ENCODE measurements at places on chromosomes 2 and 18.

DNA sequence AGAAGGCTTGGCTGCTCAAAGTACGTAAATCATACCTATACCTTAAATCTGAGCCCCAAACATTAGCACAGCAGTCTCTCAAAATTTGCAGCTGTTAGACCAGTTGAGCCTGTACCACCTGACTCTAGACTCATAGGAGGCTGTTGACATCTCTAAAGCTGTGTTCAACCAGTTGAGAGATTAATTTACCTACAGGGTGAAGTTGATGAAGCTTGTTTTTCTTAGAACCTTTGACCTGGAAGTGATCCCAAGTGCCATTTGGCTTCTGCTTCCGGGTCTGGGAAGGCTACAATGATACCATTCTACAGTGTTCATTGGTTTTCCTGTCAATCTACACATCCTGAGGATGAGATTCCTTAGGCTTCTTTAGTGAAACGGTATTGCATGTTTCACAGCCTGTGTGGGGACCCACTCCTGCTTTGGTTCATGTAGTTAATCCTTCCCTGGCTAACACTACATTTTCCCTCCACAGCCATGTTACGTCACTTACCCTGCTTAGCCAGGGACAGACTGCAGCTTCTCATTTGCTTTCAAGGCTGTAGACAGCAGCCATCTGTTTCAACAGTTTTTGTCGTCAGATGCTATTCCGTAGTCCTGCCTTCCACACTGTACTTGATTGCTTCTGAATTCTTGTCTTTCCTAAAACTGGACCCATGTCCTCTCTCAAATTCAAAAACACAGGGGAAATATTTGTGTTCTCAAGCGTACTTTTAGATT, 4.7 kb upstream of the IL1RL2 start:
- DNase-seq, result no peak

GRCh38 chr2:233992513-233993217, 57.8 kb upstream of the SPP2 start:
- DNase-seq, result no peak

- DNase-seq, result no peak
These were observed 269.4 kb upstream of the FN1 start for GRCh38 chr2:215705281-215705680.

DNA sequence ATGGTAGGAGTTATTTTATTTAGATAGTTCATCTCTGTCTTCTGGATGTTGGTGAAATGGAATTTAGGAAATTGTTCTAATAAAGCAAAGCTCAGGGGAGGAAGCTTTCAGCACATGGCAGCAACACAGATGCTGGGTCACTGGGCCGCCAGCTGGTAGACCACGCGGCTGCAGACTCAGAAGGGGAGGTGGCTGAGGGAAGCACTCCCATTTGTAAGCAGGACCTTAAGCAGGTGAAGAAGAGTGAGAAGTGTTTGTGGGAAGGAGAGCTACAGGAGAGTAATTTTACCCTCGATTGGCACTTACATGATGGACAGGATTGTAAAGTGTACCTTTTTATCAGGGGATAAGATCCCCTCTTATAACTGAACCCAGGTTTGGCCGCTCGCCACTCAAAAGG, 24.4 kb downstream of the NMS start:
- DNase-seq, result no peak

- no peak for DNase-seq
These were observed 40.5 kb upstream of the EFHD1 start for GRCh38 chr2:232592772-232593395.

GRCh38 chr2:24214880-24215279, 40.0 kb downstream of the FAM228A start:
- DNase-seq, result no peak

GRCh38 chr2:30230497-30231211, 680 bp upstream of the LBH start:
- DNase-seq, result no peak

GRCh38 chr18:11091746-11092145, 57.6 kb downstream of the PIEZO2 start:
- DNase-seq, result no peak

DNA sequence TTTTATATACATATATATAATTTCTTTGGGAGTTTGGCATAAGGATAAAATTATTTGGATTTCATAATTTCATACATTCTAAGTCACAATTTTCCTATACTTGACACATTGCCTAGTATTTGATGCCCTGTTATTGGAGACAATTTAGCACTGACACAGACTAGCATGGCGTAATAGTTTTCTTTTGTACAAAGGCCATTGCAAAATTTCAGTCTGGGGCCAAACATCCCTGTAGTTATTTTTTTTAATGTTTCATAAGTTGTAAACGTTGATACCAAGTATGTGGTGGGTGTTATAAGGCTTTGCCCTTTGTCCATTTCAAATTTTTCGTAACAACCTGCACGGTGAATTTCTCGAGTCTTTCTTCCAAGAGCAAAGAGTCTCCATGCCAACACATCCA, 95.7 kb upstream of the NRP2 start:
- no peak for DNase-seq

- DNase-seq, result no peak
These were observed 20.2 kb downstream of the INPP4A start for GRCh38 chr2:98464772-98465310.

GRCh38 chr18:5964996-5965395, 69.7 kb upstream of the TMEM200C start:
- DNase-seq, result no peak

GRCh38 chr2:207397917-207398655, 131.7 kb upstream of the CREB1 start:
- no peak for DNase-seq

GRCh38 chr2:130915149-130915548, 78.4 kb downstream of the ARHGEF4 start:
- no peak for DNase-seq

- no peak for DNase-seq
These were observed 6.5 kb upstream of the KLHL29 start for GRCh38 chr2:23378496-23378895.

DNA sequence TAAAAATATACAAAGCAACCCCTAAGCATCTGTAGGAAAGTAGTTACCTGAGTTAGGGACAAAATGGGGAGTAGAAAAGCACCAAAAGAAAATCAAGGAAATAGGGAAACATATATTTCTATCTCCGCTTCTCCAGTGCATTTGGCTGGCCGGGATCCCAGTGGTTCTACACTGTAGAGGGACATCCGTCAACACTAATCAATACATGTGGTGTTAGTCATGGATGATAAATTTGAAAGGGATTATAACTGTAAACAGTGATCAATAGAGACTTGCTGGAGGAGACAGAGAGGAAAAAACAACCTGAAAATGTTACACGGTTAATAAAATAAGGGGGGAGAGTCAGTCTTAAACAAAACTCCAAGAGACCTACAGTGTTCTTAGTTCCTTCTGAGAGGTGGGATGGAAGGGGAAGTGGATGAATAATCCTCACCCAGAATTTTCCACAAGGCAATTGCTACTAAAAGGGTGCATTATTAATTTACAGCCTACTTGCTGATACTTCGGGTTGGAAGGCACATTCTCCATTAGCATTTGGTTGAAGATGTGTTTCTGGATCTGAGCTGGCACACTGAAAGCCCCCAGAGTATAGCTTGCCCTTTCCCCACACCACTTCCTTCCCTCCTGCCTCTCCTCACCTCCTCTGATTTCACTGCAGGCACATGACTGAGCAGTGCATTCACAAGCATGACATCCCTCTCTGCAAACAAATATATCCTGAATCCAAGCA, 530.0 kb downstream of the BCL11A start:
- no peak for DNase-seq
